Gastroesophageal sphincter (tissue), 4 donors: ENCODE measurements at places on chromosomes 13 and 19. TPM values are rescaled to one million over a fixed set of nuclear protein-coding genes. Genes with fewer than 3 reads are reported as not detected.

The C1QTNF9B gene
- total RNA-seq = 2.6 TPM

The ATP8B3 gene
- 0.62 TPM for total RNA-seq

The CYP4F2 gene
- total RNA-seq = not detected

The SPRED3 gene
- total RNA-seq = 0.05 TPM

The TMEM272 gene
- total RNA-seq = 0.13 TPM

The NCAN gene
- total RNA-seq = not detected
